ENCODE measurements at places on chromosomes 11 and 22.

- no peak for DNase-seq
Observed at GRCh38 chr11:122375687-122376399, 259.8 kb upstream of the BLID start.

DNA sequence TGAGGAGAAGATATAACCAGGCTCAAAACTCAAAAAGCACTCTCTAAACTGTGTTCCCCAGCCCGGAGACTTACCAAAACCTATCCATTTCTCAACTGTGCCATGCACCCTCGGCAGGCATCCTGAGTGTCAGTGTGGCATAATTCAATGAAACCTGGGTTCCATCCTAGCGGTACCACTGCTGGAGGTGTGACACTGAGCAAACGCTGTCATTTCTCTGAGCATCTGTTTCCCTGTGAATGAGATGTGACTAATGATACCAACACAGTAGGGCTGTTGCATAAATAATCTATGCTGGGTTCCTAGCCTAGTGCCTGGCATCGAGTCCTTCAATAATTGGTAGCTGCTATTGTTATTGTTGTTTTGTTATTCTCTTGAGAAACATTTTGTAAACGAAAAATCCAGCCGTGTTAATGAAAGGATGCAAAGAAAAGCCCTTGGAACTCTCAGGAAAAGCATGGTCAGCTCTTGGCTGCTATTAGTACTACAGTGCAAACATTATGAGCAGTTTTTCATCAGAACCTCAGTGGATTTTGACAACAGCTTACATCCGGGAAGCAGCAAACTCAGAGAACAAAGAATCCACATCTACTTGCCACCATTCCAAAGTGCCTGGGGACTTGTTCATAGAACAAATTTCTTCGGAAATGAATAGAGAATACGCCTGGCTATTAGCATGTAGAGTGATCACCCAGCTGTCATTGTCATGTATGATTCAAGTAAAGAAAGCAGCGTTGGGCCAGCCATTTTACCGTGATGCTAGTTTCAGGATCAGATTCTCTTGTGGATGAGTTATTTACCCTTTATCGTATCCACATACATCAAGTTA lies 53.7 kb downstream of the TECTA start:
- no peak for DNase-seq

DNA sequence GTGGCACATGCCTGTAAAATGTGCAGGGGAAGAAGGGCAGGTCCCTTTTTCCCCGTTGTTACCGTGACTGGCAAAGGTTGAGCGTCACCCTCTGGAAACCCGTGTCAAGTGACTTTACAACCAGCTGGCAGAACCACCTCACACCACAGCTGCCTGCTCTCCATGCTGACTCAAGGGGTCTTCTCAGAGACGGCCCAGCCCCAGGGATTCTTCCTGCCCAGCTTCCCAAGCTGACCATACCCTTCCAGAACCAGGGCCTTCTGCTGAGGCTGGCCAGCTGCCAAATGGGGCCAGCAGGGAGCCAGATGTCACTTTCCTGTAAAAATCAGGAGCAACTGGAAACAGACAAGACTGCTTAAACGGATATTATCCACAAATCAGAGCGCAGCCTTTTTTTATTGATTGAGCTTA lies 6.3 kb downstream of the PC start:
- no peak for DNase-seq

DNA sequence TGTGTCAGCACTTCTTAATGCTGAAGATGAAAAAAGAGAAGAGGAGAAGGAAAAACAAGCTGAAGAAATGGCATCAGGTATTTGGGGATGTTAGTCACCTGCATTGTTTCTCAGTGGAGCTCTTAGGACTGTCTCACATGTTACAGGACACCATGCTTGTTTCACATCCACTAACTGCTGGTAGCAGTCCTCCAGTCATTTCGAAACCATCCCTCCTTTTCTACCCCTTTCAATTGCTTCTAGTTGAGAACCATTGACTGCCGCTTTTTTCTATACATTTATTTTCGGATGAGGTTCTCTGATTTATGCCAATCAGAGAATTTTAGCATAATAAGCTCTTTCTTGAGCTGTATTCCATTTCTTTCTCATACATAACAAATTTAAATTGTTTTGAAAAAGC lies 21.5 kb downstream of the BIRC2 start:
- DNase-seq: no peak

GRCh38 chr11:10323793-10324170 lies 18.9 kb downstream of the ADM start:
- DNase-seq: no peak

DNA sequence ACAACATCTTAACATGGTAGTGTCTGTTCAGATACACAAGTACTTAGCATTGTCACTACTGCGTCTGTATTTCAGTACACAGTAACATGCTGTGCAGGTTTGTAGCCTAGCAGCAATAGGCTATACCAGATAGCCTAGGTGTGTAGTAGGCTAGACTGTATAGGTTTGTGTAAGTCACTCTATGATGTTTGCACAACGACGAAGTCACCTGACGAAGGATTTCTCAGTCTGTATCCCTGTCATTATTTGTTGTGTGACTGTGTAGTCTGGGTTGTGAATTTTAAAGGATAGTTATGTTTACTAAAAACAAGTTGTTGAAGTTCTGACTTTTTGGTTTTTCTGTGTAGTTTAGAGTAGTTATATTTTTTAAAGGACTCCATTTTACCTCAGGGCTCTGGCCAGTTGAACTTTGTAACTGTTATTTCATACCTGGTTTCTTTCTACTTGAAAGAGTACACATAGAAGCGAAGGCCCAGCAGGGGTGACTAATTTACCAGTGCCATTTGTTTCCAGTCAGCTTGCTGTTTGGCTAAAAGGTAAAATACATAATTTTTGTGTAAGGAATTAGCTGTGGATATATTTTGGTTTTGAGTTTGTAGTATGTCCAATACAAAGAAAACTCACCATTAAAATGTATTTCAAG lies 72.3 kb downstream of the PPP6R3 start:
- no peak for DNase-seq

Measured in cortex of kidney (tissue), 1 donor.